ENCODE measurements at places on chromosomes 13 and 19. TPM values are rescaled to one million over a fixed set of nuclear protein-coding genes. Genes with fewer than 3 reads are reported as not detected.
A peak's percentile ranks its signal among the peaks of the same experiment; 100 is the strongest.

The ATP4A gene
- not detected for total RNA-seq

The KIR3DL1 gene
- total RNA-seq = not detected

The SYNE4 gene
- not detected for total RNA-seq

The ZNF14 gene
- 3.1 TPM for total RNA-seq

The CYP2S1 gene
- 2.2 TPM for total RNA-seq

The ZNF575 gene
- total RNA-seq = 1.7 TPM

The ETV2 gene
- total RNA-seq = 0.74 TPM

The AMER2 gene
- total RNA-seq = 0.03 TPM

The MISP gene
- 0.67 TPM for total RNA-seq

DNA sequence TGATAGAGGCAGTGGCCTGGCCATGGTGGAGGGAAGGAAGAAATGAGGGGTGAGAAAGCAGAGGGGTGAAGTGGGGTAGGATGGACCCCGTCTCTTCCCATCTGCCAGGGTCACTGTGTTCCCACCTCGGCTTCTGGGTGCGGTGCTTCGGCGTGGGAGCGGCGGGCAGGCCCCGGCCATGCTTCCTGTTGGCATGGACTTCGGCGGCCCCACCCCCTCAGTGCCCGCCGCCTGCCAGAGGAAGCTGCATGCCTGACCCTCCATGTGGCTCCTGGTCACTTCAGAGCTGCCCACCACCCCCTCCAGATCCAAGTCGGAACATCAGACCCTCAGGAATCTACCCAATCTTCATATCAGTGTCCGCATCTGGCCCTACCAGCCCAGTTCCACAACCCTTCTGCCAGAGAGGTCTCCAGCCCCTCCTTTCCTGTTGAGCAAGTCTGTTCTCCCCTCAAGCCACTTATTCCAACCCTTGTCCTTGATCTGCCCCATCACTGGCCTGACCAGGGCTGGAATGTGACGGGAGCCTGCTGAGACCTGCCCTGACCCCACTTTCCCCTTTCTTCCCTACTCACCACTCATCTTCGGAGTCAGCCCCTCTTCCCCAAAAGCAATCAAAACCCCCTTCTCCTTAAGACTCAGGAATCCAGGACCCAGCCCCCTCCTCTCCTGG lies 1.5 kb downstream of the KCNN4 start:
- DNase-seq = no peak

- no peak for DNase-seq
Observed at GRCh38 chr19:45780448-45781213, 1.7 kb downstream of the DMPK start.

DNA sequence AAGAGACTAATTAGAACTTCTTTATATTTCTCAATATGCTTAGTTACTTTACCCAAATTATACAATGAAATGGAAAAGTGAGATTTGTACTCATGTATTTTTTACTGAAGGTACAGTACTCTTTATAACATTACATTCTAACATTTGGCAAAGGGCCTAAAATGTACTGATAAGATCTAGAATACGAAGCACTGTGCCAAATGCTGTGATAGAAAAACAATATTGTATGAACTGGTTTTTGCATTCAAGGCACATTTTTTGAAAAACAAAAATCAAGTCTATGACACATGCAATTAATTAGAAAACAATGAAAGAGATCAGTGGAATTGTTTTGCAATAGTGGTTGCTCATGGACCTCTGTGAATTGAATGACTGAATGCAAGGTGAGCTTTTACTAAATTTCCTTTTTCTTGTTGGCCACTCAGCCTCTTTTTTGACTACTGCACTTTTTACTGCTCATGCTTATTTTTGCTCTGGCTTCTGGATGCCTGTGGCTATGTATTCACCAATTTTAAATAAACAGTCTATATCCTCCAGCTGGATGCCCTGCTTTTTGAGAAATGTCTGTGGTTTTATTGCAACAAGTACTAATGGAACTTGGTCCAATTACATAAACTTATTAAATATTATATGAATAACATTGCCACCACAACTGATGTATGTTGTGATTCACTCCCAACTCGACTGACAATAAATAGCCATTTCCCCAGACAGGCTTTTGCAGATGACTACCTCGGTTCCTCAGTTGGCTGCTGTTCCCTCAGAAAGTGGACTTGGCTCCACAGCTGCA lies 41.4 kb upstream of the OBI1 start:
- DNase-seq = no peak

DNA sequence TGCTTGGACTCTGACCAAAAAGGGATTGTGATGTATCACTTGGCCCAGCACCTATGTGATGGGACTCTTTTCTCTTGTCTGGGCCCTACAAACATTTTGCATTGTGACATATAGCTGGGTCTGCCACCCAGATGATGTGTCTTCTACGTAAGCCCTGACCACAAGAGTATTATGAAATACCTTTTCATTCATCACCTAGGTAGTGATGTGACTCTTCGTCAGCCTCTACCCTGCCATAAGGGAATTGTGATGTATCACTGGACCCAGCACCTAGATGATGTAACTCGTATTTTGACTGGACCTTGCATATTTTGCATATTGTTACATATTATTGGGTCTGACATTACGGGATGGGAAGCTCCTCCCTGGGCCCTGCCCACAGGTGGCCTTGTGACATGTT lies 29.7 kb upstream of the ZNF681 start:
- DNase-seq = no peak

DNA sequence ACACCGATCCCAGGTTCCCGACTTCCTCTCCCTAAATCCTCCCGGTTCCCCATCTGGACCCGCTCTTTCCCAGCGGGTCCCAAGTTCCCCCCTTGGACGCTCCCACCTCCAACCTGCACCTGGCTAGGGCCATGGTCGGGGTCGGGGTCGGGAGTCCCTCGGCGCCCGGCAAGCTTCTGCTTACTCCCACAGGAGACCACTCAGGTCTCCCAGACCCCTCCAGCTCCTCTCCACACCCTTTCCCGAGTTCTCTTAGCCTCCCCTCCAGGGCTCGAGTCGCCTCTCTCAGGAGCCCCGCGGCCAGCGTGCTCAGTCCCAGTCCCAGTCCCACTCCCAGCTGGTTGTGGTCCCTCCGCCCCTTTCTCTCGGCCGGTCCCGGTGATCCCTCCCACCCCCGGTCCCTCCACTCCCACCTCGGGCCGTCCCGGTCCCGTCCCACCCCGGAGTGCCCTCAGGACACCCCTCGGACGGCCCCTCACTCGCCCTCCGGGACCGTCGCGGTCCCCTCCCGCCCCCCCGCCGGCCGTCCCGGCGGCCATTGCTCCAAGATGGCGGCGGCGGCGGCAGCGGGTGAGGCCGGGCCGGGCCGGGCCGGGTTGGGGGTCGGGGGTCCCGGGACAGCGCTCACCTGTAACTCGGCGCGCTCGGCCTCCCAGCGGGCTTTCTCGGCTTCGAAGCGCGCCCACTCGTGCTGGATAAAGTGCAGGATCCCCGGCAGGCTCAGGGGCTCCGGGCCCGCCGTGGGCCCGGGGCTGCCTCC lies at the start of gene FKRP:
Gene FKRP (plus strand): TSS at position 537 of the 760 bp plus-strand sequence. CDS start 9,394 bp downstream, outside the sequence.
- no peak for DNase-seq

GRCh38 chr13:77565635-77566034 lies 30.1 kb downstream of the SCEL start:
- no peak for DNase-seq

- DNase-seq = no peak
Observed at GRCh38 chr13:38265132-38265497, 84.5 kb upstream of the UFM1 start.

- no peak for DNase-seq
Observed at GRCh38 chr19:29040292-29040691, 172.7 kb downstream of the UQCRFS1 start.

DNA sequence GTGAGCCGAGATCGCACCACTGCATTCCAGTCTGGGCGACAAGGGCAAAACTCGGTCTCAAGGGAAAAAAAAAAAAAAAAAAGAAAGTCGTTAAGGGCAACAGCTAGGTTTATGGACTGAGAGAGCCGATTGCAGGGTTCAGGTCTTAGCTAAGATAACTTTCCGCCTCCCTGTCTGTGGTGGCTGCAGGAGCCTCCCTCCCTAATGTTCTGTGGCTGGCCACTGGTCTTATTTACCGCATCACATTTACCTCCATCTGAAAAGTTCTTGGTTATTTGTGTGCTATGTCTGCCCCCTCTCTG lies 722 bp upstream of the CRTC1 start:
- DNase-seq = no peak

DNA sequence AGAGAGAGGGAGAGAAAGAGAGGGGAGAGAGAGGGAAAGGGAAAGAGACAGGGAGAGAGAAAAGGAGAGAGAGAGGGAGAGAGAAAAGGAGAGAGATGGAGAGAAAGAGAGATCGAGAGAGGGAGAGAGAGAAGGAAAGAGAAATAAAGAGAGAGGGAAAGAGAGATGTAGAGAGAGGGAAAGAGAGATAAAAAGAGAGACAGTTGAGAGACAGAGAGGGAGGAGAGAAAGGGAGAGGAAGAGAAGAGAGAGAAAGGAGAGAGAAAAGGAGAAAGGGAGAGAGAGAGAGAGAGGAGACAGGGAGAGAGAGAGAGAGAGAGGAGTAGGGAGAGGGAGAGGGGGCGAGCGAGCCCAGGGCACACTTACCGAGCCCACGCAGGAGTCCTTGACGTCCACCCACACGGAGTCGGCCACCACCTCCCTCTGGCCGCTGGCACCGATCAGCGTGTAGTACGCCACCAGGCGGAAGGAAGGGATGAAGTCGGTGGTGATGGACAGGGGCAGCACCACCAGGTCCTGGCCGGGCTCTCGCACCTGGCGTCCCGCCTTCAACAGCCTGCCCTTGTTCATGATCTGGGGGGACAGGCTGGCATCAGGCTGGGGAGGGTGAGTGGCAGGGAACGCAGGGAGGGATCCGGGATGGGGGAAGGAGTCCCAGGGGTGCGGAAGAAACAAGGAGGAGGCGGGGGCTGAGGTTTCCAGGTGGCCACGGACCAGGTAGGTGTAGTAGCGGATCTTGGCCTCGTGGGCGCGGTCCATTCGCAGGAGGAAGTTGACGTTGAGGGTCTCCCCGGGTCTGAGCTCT lies 10.0 kb downstream of the C3 start:
- no peak for DNase-seq

DNA sequence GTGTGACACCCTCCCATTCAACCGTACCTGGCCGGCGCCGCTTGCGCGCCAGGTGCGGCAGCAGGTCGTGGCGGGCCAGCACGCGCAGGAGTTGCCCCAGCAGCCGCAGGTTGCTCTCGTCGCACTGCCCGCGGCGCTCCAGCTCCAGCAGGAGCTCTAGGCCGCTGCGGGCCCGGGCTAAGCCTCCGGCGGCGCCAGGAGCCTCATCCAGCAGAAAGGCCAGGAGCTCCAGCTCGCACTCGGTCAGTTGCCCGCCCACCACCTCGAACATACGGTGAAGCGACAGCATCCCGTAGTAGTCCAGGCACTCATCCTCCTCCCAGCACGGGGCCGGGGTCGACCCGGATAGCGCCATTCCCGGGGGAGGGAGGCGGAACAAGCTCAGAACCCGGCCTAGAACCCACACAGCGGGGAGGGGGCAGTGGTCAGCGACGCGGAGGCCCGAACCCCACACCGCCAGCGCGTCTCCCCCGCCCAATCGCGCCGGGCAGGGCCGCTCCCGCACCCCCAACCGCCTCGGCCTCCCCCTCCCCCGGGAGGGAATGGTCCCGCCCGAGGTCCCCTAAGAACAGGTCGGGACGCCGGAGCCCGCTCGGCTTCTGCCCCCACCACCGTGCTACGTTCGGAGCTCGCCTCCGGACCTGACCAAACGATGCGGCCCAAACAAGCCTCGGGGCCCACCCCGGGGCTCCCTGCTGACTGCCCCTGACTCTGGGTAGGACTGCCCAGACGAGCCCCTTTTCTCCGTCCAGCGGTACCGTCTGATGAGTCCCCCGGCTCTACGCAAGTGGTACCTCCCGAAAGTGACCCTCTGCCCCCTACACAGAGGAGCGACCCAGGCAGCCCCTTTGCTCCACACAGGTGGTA lies 591 bp downstream of the DEDD2 start:
- no peak for DNase-seq

DNA sequence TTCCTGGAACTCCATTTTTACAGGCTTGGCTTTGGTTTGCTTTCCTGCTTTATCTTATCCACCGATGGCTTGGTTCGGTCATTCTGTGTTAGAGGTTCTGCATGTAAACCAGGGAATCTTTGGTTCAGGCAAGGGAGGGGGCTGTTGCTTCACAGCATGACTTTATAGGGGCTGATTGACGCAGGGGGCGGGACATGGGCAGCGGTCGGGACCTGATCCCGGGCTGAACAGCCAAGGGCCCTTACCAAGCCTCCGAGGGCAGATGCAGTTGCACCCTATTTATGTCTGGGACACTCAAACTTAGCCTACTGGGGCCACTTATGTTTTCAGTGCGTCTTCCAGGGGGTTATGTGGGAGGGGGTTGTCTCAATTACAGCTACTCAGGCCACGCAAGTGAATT lies 312.4 kb downstream of the ZNF536 start:
- peak; percentile 85 for DNase-seq

GRCh38 chr13:39282400-39282972 lies 244.2 kb downstream of the NHLRC3 start:
- DNase-seq = no peak

GRCh38 chr19:18428173-18428786 lies 9.1 kb downstream of the SSBP4 start:
- DNase-seq = no peak

DNA sequence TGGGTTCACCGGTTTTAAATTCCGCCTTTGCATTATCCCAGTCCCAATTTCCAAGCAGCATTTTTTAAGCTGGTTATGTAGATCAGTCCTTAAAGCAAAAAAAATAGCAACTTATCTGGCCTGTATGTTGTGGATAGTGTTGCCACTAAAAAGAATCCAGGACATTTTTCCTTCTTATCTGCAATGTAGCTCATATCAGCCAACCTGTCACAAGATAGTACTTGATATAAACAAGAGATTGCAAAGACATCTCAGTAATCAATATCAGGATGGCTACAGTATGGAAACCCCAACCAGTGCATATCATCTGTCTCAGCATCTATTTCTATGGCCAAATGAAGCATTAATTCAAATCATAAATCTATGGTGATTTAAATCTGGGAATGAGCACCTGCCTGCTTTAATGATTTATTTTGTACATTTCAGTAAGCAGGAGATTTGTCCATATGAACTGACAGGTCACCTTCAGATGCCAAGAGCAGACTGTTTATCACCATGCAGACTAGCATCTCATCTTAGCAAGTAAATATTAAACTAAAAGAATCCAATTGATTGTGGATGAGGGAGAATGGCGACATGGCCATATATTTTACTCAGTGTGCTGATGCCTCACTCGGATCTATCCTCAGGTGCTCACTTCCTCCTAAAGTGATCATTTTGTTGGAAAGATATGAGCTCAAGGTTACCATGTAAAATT lies 240.4 kb downstream of the DACH1 start:
- DNase-seq = no peak

DNA sequence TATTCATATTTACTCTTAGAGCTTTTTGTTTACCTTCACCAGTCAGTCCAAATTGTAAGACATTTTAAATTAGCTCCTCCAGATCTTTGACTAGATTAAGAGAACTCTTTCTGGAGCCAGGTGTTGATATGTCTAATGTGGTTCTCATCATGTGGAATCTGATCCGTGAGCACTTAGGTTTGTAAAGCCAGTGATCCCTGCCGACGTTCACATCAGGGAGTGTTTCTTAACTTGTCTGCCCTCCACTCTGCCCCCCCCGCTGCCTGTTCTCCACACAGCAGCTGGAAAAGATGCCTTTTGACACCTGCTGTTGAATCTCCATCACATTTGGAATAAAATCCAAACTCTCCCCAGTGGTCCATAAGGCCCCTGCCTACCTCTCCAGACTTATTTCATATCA lies 17.7 kb downstream of the METTL21C start:
- DNase-seq = no peak

- DNase-seq = no peak
Observed at GRCh38 chr19:40365010-40365409, 16.5 kb downstream of the PLD3 start.

GRCh38 chr13:25213715-25214114 lies 41.6 kb upstream of the AMER2 start:
- DNase-seq = no peak
